DMS 273 treated with DMSO at 0.1 percent for 48 hours (cell line): ENCODE measurements at places on chromosomes 7 and 10.

- no peak for DNase-seq
These were observed 50.6 kb upstream of the UBE3C start for GRCh38 chr7:157088136-157088535.

- peak; percentile 29 for DNase-seq
These were observed 3.3 kb downstream of the NPS start for GRCh38 chr10:127552446-127552845.

GRCh38 chr7:50678586-50678985 is 104.1 kb downstream of the GRB10 start:
- DNase-seq, result no peak

DNA sequence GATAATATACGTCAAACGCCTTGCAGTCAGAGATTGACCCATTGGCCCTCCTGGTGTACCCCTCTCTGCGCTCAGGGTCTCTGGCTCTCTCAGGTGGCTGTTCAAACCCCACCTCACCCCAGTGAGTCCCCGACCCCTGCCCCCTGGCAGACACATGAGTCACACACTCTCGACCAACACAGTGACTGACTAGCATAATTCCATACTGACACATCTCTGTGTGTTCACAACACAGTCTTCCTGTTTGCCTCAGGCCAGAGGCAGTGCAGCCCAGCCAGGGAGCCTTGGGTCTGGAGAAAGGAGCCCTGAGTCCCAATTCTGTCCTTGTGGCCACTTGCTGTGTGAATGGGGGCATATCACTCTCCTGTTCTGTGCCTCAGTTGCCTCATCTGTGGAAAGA is 40.1 kb downstream of the PALD1 start:
- DNase-seq, result no peak

- DNase-seq, result no peak
These were observed 1.0 kb downstream of the EIF3B start for GRCh38 chr7:2355705-2356008.

DNA sequence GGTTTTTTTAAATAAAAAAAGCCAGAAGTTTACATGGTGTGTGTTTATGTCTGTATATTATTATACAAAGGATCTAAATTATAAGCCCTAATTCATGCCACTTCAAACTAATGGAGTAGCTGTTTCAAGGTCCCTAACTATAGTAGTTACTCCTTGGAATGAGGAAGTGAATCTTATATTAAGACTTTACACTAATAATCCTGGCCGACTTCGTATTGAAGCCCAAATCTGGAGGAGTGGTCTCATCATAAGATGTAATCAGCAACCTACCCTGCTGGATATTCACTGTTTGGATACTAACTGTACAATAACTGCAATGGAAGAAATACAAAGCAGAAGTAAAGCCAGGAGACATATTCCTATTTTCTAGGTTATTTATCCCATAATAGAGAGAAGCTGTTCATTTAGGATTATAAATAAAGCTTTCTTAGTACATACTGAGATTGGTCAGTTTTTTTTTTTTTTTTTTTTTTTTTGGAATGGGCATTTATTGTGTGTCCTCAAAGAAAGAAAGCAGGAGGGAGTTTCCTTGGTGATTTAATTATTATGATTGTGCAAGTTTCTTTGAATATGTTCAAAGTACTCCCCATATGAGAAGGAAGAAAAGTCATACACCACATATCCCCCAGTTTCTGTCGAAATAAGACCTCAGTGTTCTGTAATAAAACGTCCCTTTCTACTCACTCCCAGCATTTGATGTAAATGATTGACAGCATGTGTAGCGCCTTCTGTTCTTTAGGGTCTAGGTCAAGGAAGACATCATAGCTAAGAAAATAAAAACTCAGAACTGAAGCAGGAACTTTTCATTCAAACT is 397.8 kb downstream of the EXOC4 start:
- no peak for DNase-seq

- DNase-seq, result no peak
These were observed 52.5 kb upstream of the SEPTIN7 start for GRCh38 chr7:35748371-35748770.

DNA sequence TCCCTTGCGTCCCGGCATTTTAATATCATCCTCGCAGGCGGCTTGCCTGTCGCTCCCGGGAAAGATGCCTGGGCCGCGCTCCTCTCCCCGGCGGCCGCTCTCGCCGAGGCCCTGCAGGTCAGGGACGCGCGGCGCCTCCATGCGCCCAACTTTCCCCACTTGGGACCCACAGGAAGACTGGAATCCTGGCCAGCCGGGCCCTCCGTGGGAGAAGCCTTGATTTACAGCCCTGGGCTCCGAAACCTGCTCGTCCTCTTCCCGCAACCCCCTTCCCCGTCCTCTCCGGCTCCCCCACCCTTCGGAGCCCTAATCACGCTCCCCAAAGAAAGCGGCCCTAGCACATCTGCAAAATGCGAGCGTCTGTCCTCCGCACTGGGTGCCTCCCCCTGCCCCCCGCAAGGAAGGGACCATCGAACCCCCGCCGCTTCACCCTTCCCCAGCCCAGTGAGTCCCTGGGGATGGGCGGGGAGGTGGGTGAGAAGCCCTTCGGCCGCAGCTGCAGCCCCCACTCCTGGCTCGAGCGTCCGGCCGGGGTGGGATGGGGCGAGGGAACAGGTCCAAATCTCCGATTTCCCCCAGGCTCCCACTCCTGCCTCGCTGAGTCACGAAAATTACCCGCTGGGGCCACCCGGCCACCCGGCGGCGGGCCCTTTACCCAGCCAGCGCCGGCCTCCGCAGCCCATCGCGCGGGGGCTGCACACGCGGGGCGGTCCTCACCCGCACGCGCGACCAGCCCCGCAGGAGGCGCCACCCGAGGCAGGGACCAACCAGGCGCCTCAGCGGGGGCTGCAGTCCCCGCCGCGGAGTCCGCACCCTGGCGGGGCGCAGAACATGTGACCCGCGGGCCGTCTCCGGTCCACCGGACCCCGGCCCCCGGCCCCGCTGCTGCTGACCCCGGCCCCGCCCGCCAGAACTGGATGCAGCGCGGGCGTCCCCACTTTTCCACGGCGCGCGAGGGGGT is 695 bp downstream of the HSPA12A start:
- no peak for DNase-seq

- DNase-seq, result no peak
These were observed 12.8 kb downstream of the CDHR3 start for GRCh38 chr7:105975770-105976417.

GRCh38 chr7:41979834-41980307 is 257.1 kb downstream of the GLI3 start:
- DNase-seq, result no peak

GRCh38 chr7:44536090-44536489 is 5.0 kb downstream of the NPC1L1 start:
- DNase-seq, result no peak

GRCh38 chr7:100875356-100875751 is 451 bp downstream of the SRRT start:
- DNase-seq, result no peak

DNA sequence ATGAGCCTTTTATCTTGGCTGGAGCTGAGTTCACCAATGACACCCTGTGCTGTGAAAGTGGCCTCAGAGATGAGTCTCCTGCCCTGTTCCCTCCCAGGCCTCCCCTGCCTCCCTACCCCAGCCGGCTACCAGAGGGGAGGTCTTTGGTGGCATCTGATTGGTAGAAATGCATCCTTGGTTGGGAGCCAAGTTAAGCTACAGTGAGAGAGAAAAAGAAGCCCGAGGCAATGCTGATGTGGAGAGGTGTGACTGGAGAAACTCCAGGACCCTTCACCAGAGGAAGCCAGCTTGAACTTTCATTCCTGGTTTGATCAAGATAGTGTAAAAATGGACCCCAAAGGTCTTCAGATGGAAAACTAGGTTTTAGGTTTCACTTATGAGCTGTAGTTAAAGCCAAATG is 191.1 kb upstream of the TCF7L2 start:
- DNase-seq, result no peak

DNA sequence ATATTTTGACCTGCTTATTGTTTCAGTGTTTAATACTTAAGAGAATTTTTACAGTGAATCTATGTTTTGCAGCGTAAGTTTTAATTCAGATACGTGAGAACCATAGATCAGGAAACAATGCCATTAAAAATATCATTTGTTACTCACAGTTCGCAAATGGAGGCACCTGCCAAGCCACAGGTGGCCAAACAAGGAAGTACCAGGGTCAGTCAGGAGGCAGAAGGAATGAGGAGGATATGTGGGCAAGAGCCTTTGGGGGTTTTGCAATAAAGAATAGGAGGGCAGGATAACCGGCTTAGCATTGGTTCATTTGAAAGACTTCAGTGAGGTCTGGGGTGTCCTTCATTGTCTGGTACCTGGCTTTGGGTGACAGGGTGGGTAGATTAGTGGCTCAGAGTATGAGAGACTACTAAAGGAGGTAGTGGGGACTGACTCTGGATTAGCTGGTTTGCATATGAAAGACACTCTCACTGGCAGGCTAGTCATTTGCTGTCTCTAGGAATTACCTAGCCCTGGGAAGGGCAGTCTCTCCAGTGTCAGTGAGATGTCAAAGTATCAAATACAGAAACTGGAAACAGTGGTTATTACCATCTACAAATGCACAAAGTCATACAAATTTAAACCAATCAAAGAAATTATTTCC is 132.2 kb upstream of the CAV2 start:
- DNase-seq, result no peak

GRCh38 chr7:23622506-23622925 is 25.3 kb downstream of the CCDC126 start:
- DNase-seq, result no peak

GRCh38 chr10:33009244-33010131 is 51.5 kb upstream of the ITGB1 start:
- DNase-seq, result no peak

DNA sequence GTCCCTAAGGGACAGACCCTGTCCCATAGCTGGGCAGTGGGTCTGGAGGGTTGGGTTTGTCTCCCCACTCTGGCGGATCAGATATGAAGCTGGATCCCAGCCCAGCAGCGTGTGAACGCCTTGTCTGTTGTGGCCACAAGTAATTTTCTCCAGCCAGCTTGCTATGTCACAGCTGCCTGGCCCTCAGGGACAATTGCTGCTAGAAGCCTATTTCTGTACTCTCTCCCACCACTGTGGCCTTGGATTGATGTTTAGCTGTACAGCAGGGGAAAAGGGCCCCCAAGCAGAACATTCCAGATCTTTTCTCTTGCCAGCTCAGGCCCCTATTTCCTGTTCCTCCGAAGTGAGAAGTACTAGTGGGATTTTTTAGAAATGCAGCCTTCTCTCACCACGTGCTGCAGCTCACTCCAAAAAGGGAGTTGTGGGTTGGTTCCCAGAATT is 53.5 kb upstream of the WAC start:
- DNase-seq, result no peak

GRCh38 chr7:108503112-108504026 is 22.6 kb downstream of the PNPLA8 start:
- peak; percentile 96 for DNase-seq

DNA sequence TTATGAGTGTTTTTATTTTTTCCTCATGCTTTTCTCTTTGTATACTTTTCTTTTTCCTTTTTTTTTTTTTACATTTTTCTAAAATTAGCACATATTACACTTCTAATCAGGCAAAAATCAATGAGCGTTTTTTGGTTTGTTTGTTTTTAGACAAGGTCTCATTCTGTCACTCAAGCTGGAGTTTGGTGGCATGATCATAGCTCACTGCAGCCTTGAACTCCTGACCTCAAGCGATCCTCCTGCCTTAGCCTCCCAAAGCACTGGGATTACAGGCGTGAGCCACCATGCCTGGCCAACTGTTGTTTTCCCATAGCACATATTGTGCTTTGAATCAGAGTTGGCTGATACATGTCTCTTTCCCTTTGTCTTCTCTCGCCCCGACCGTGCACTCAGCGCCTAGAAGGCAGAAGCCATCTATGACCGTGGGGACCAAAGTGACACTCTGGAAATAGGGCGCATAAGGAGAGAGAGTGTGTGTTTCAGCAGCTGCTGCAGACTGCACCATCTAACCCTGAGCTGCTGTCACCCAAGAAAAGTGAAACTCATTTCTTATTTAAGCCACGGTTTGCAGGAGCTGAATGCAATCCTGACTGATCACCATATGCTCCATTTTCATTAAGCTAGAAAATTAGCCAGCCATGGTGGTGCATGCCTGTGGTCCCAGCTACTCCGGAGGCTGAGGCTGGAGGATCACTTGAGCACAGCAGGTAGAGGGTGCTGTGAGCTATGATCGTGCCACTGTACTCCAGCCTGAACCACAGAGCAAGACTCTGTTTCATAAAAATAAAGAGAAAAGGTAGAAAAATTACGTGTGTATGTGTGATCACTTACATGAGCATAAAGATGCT is 41.4 kb upstream of the GTF2I start:
- peak; percentile 65 for DNase-seq

- DNase-seq, result no peak
These were observed 13.8 kb downstream of the PTTG1IP2 start for GRCh38 chr7:90483251-90483650.

- no peak for DNase-seq
These were observed 23.2 kb upstream of the AOAH start for GRCh38 chr7:36747280-36748016.

- no peak for DNase-seq
These were observed 114.3 kb downstream of the LRRN3 start for GRCh38 chr7:111205251-111205650.

DNA sequence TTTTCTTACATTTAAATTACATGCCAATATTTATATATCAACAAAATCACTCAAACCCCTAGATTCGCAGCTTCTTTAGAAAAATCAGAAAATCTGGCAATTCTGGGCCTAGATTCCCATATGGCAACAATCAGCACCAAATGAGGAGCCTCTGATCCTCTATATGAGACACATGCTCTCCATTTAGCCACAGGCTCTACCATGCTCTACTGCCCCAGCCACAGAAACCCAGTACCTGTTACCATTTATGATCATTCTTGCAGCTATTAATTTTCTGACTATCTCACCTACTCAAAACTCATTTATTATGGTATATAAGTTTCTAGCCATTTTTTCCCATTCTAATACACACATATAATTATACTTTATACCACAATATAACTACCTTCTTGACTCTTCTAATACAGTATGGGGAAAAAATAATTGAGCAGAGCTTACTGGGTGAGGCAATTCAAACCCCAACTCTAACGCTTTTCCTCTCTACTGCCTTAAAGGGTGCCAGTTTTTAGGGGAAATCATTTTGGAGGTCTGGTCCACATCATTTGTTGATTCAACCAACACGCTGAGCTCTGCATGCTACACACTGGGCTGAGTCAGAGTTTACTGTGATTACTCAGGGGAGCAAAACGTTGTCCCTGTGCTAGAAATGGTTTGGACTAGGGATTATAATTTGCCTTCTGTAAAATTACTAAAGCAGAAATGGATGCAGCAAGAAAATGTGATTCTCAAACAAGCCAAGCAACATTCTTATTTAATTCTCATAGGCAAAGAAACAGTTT is 11.6 kb downstream of the PDLIM1 start:
- DNase-seq, result no peak

GRCh38 chr7:76428868-76429805 is 4.4 kb downstream of the ZP3 start:
- DNase-seq, result no peak

DNA sequence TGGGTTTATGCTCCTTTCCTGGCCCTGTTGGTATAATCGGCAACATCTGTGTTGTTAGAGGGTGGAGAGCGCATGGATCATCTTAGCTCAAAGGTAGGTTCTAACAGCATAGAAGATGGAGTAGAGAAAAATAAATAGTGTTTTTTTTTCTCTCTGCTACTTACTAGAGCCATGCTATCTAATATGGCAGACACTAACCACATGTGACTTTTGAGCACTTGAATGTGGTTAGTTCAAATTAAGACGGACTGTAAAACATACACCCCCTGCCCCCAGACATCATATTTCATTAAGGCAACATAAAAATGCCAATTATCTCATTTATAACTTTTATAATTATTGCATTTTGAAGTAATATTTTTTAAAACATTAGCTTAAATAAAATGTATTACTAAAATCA is 525.1 kb downstream of the KIF20B start:
- DNase-seq, result no peak
